Adrenal gland (tissue), 19 donors: ENCODE measurements at places on chromosomes 3 and 15. TPM values are rescaled to one million over a fixed set of nuclear protein-coding genes. Genes with fewer than 3 reads are reported as not detected.

DNA sequence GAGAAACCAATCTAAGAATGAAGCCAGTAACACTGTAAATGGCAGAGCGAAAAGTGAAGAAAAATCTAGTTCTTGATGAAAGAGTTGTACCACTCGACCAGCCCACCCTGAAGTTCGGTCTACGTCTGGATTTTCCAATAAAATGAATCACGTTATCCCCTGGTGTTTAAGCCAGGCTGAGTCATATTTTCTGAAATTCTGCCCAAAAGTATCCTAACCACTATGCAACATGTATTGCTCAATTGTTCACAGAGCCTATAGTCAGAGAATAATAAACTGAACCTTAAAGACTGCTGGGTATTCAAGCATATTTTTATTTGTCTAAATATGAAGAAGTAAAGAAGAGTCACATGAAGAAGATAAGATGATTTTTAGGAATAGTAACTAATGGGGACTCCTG, 245.7 kb downstream of the FGF12 start:
- no peaks in the 10 kb centered on the region for H3K4me1 ChIP-seq
- no peaks in the 10 kb centered on the region for H3K27me3 ChIP-seq
- H3K27ac ChIP-seq, result no peak overlapping the region
- no peak overlapping the region for H3K4me3 ChIP-seq
- H3K36me3 ChIP-seq, result no peaks in the 10 kb centered on the region

- peaks cover 5% of the 10 kb centered on the region for H3K4me1 ChIP-seq
- no peak overlapping the region for H3K4me3 ChIP-seq
- peak; percentile 74 for DNase-seq
- H3K36me3 ChIP-seq, result peaks cover 4% of the 10 kb centered on the region
- H3K27ac ChIP-seq, result peak overlapping the region; percentile 36
These were observed 6.6 kb downstream of the MAP2K5 start for GRCh38 chr15:67548862-67549651.

GRCh38 chr3:65831733-65832425, 206.8 kb downstream of the MAGI1 start:
- no peak overlapping the region for H3K27ac ChIP-seq
- DNase-seq, result no peak
- H3K4me1 ChIP-seq, result peaks cover 31% of the 10 kb centered on the region

DNA sequence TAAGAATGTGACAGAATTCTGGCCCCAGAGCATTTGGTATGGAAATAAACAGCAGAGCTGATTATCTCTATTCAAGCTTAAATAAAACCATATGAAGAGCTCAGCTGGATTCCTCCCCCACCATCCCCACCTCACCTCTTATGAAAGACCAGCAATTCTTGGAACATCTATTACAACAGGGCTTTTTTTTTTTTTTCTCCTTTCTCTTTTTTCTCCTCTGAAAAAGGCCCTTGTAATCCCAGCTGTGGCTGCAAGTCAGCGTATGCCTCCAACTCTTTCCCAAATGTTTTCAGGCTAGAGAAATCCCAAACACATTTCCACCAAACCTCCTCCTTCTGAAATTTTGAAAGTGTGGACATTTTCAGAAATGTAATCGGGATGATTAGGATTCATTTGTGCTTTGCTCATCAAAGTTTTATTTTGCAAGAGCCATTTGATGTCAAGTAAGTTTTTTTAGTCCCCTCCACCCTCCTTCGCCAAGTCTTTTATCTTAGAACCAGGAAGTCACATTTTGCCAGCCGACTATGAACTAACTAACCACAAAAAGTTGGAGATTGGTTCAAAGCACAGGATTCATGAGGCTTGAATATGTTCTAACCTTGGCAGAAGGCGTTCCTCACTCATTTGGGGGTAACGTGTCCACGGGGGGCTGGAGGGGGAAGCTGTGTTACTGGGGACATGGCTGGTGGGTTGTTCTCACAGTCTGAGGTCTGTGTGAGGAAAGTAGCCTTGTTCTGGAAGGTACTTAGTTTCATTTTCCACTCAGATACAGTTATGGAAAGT, 142.0 kb upstream of the PDZRN3 start:
- DNase-seq, result no peak
- H3K36me3 ChIP-seq, result no peaks in the 10 kb centered on the region
- no peaks in the 10 kb centered on the region for H3K27me3 ChIP-seq
- no peak overlapping the region for H3K4me3 ChIP-seq

DNA sequence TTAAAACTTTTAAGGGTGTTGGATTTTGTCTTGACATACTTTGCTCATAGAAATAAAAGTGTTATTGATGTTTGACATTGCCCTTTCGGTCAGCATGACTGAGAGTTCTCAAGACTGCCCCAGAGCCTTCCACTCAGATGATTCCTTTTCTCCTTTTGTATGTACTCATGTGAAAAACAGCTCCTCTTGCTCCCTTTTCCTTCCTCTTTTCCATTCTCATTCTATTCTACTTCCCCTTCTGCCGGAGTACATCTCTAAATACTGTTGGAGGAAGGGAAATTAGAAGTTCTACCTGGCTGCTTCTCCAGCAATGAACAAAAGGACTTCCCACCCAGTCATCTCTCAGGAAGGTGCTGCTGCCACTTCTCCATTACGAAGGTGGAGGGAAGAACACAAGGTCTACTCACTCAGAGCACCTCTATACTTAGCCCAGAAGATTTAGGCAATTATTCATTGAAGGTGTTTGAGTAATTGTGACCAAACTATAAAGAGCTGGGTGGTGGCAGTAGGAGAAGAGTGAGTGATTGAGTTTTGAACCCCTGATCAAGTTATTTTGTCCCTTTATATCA, 163.8 kb upstream of the MBNL1 start:
- no peak for DNase-seq
- H3K27me3 ChIP-seq, result peaks cover 4% of the 10 kb centered on the region
- no peaks in the 10 kb centered on the region for H3K4me1 ChIP-seq

PDZRN3 gene
- 126 TPM for total RNA-seq

SETMAR gene
- total RNA-seq, result 40.4 TPM

SELENOS gene
- total RNA-seq, result 47.7 TPM

- no peak for DNase-seq
- H3K27me3 ChIP-seq, result no peaks in the 10 kb centered on the region
- H3K4me3 ChIP-seq, result no peak overlapping the region
- no peaks in the 10 kb centered on the region for H3K36me3 ChIP-seq
These were observed 67.6 kb upstream of the GADL1 start for GRCh38 chr3:30962084-30962483.

DNA sequence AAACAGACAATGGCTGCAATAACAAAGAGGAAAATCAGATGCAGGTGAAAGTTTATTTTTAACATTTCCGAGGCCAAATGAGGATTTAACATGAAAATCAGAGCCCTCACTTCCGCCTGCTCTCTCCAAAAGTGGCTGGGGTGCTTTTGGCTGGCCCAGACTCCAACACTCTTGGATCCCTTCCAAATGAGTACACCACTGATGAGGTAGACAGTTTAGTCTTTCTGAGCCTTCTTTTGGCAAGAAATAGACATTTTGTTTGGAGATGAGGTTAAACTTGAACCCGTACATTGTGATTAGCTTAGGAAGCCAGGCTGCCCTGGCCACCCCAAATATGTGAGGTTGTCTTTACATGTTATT, 51.0 kb upstream of the TRA2B start:
- H3K36me3 ChIP-seq, result no peaks in the 10 kb centered on the region
- H3K4me3 ChIP-seq, result no peak overlapping the region
- H3K4me1 ChIP-seq, result no peaks in the 10 kb centered on the region
- no peak overlapping the region for H3K27ac ChIP-seq
- no peaks in the 10 kb centered on the region for H3K27me3 ChIP-seq

DNA sequence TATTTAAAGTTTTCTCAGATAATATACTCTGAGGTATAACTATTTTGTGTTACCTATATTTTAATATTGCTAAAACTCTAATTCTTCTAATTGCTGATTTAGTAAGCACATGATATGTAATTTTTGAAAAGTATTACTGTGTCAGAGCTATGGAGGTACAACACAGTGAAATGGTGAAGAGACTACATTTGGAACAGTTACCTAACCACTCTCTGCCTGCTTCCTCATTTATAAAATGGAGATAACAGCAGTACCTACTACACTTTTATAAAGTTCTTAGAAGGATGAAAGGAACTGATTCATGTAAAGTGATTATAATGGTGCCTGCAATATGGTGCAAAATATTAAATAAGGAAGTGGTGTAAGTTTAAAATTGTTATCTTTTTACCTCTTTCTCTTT, 16.3 kb upstream of the NEK10 start:
- no peaks in the 10 kb centered on the region for H3K27me3 ChIP-seq
- no peaks in the 10 kb centered on the region for H3K36me3 ChIP-seq
- no peak overlapping the region for H3K4me3 ChIP-seq
- H3K27ac ChIP-seq, result no peak overlapping the region
- DNase-seq, result no peak
- no peaks in the 10 kb centered on the region for H3K4me1 ChIP-seq

DNA sequence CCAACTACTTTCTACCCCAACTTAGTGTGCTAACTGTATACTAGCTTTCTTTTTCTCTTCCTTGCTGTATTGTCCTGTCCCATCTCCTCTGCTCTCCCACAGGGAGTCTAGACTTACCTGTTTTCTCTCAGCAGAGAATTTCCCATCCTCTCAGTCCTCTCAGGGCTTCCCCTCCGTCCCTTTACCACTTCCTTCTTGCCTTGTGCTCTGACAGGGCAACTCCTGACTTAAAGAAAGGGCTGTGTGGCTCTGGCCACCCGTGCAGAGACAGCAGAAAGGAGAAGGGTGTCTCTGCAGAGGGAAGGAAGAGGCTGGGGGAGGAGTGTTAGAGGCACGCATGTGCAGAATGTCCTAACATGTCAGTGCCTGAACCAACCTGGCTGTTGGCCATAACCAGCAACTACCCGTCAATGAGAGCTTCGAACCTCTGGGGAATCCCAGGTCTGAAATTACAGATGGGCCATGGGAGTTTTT, at the start of gene GCSAM:
Gene GCSAM, minus strand, starts transcription at position 274 of the 474 bp plus-strand sequence. Its CDS starts 128 bp downstream, at position 146.
- no peaks in the 10 kb centered on the region for H3K27me3 ChIP-seq
- no peak within 1 kb of the TSS for H3K4me3 ChIP-seq
- peak; percentile 59 for DNase-seq
- no peaks in the 10 kb centered on the region for H3K4me1 ChIP-seq
- no peaks in the 10 kb centered on the region for H3K36me3 ChIP-seq
- no peak within 1 kb of the TSS for H3K27ac ChIP-seq

DNA sequence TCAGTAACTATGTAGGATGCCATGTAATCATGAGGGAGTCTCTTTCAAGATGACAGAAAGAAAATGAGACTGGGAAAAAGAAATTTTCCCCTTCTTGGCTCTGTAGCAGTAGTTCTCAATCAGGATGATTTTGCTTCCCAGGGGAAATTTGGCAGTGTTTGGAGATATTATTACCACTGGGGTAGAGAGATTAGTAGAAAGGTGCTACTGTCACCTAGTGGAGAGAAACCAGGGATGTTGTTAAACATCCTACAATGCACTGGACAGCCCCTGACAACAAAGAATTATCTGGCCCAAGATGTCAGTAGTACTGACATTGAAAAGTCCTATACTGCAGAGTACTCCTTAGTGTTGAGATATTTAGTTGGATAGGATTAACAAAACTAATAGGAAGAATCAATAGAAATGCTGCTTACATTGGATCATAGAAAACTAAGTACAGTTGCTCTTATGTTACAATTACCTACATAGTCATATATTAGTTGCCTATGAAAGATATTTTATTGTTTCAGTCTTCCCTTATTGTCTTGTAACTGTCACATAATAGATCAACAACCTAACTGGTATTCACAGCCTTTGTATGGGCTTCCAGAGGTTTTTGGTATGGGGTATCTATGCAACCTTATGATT, 433.3 kb downstream of the RAP2B start:
- DNase-seq, result no peak
- no peaks in the 10 kb centered on the region for H3K4me1 ChIP-seq
- H3K27me3 ChIP-seq, result no peaks in the 10 kb centered on the region
- H3K36me3 ChIP-seq, result no peaks in the 10 kb centered on the region
- H3K27ac ChIP-seq, result no peak overlapping the region

GRCh38 chr15:98650417-98651035, 2.2 kb downstream of the IGF1R start:
- peak overlapping the region; percentile 87 for H3K4me3 ChIP-seq
- peaks cover 6% of the 10 kb centered on the region for H3K27me3 ChIP-seq
- H3K4me1 ChIP-seq, result no peaks in the 10 kb centered on the region
- H3K36me3 ChIP-seq, result no peaks in the 10 kb centered on the region
- peak; percentile 61 for DNase-seq

- DNase-seq, result no peak
- no peaks in the 10 kb centered on the region for H3K27me3 ChIP-seq
- H3K27ac ChIP-seq, result peak overlapping the region; percentile 93
- H3K36me3 ChIP-seq, result no peaks in the 10 kb centered on the region
- peaks cover 40% of the 10 kb centered on the region for H3K4me1 ChIP-seq
- no peak overlapping the region for H3K4me3 ChIP-seq
These were observed 49.8 kb downstream of the IQSEC1 start for GRCh38 chr3:13023235-13023970.

DNA sequence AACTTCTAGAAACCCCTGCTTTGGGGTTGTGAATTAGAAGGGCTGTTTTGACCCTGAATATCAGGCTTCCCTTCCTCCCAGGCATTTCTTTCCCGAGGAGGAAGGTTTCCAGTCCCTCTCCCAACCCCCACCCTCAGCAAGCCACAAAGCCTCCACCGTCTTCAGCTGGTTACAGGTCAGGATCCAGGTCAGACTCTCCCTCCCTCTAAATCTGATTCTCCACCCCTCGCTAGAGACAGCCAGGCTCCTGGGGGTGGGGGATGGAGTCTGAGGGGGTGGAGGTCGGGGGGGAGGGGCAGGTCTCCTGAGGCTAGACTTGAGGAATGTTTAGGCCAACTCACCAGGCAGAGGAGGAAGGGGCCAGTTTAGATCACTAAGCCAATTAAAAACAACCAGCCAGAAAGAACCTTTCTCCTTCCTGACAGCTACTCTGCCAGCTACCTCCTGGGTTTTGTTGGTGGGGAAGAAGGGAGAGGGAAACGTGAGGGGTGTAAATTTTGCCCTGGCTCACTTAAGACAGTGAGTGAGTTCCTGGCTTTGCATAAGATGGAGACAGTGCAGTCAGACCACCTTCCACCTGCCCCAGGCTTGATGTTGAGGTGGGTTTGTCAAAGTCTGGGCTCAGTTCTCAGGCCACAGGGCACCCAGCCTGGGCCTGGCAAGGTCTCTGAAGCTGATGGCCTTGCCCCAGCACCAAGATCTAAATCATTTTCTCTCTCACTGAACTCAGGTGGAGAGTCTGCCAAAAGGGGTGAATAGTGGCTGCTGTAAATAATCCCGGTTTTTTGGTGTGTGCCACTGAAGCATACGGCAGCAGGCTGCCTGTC, 19.5 kb downstream of the BMF start:
- H3K27ac ChIP-seq, result no peak overlapping the region
- no peak overlapping the region for H3K4me3 ChIP-seq
- H3K27me3 ChIP-seq, result no peaks in the 10 kb centered on the region
- DNase-seq, result no peak
- H3K36me3 ChIP-seq, result peaks cover 3% of the 10 kb centered on the region

GRCh38 chr3:122475316-122475715, 39.4 kb downstream of the KPNA1 start:
- H3K27me3 ChIP-seq, result no peaks in the 10 kb centered on the region
- no peak overlapping the region for H3K27ac ChIP-seq
- H3K4me1 ChIP-seq, result no peaks in the 10 kb centered on the region
- DNase-seq, result no peak
- no peak overlapping the region for H3K4me3 ChIP-seq

NPAP1 gene
- not detected for total RNA-seq
